Sciatic nerve (tissue), 2 donors: ENCODE measurements at places on chromosomes 2 and 18. TPM values are rescaled to one million over a fixed set of nuclear protein-coding genes. Genes with fewer than 3 reads are reported as not detected.
A peak's percentile ranks its signal among the peaks of the same experiment; 100 is the strongest.

SPP2 gene
- total RNA-seq: not detected

DNA sequence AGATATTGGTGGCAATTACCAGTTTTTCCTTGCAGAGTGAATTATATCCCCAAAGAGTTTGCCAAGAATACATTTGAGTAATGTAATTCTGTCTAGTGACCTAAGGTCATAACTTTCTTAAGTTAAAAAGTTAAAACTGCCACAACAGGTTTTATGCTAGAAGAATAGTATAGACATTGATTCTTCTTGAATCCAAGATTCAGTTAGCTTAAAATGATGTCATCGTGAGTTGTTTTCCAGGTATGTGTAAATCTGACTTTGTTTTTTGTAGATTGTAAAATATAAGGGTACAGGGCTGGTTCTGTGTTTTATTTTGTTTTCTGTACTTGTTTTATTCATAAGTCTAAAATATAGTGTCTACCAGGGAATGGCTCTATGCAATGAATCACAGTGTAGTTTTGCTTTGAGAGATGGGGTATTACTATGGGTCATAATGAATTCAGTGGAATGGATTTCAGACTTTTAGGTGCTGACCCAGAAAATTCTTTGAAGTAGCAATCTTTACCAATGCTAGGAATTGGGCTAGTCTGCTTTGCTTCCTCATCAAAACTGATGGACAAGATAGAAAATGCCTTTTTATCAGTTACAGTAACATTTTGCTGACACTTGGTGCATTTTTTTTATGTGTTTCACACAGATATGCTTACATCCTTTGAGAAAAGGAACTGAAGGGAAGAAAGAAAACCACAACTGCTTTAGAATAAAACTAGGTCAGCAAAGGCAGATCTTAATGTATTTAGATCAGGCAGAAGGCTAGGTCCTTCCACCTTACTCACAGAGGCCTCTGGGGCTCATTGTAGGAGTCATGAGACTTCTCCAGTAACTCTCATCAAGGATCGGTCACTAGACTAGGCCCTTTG lies 20.8 kb upstream of the MGAT5 start:
- no peak for DNase-seq

UBE2E3 gene
- 64.9 TPM for total RNA-seq

DNA sequence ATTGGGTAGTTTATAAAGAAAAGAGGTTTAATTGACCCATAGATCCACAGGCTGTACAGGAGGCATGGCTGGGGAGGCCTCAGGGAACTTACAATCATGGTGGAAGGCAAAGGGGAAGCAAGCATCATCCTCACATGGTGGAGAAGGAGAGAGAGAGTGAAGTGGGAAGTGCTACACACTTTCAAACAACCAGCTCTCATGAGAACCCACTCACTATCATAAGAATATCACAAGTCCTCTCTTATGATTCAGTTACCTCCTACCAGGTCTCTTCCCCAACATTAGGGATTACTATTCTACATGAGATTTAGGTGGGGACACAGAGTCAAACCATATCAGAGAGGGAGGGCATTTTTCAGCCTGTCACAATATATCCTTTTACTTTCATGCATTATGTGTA lies 22.7 kb upstream of the DOCK10 start:
- DNase-seq: no peak

ME2 gene
- total RNA-seq: 37.1 TPM

- no peak for DNase-seq
Observed at GRCh38 chr2:6027066-6027465, 334.9 kb downstream of the SOX11 start.

DCDC2C gene
- 4.6 TPM for total RNA-seq

DNA sequence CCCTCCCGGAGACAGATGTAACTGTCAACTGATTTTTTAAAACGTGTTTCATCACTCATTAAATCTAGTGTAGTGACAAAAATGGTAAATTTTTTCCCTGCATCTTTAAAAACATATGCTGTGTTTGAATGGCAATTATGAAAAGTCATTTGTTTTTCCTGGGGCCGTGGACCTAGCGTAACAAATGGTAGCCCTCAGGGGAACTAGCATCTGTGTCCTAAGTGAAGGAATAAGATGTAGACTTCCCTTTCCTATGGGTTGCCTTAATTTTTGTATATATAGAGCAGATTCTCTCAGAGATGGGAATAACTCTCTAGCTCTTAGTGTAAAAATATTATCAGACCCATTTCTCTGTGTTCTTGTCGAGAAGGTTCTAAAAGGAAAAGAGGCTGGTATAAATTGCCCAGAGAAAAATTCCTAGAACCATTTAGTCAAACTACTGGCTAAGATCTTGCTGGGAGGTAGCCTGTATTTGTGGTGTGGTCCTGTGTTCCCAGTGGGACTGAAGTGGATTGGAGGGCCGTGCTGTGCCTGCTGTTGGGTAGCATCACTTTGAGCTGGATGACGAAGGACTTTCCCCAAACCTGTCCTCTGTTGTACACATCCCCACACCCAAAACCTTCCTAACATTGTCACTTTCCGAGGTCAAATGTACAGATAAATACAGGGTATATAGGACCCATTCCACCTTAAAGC lies 85.8 kb downstream of the LIMS1 start:
- DNase-seq: no peak

PAIP2B gene
- 25.6 TPM for total RNA-seq

DNA sequence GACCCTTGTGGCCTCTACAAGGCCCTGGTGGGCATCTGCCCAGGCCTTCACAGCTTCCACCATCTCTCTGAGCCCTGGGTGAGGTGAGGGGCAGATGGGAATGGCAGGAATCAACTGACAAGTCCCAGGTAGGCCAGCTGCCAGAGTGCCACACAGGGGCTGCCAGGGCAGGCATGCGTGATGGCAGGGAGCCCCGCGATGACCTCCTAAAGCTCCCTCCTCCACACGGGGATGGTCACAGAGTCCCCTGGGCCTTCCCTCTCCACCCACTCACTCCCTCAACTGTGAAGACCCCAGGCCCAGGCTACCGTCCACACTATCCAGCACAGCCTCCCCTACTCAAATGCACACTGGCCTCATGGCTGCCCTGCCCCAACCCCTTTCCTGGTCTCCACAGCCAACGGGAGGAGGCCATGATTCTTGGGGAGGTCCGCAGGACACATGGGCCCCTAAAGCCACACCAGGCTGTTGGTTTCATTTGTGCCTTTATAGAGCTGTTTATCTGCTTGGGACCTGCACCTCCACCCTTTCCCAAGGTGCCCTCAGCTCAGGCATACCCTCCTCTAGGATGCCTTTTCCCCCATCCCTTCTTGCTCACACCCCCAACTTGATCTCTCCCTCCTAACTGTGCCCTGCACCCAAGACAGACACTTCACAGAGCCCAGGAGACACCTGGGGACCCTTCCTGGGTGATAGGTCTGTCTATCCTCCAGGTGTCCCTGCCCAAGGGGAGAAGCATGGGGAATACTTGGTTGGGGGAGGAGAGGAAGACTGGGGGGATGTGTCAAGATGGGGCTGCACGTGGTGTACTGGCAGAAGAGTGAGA lies 2.0 kb downstream of the PROC start:
- DNase-seq: no peak

TUBB8B gene
- total RNA-seq: not detected

ALPP gene
- not detected for total RNA-seq

DNA sequence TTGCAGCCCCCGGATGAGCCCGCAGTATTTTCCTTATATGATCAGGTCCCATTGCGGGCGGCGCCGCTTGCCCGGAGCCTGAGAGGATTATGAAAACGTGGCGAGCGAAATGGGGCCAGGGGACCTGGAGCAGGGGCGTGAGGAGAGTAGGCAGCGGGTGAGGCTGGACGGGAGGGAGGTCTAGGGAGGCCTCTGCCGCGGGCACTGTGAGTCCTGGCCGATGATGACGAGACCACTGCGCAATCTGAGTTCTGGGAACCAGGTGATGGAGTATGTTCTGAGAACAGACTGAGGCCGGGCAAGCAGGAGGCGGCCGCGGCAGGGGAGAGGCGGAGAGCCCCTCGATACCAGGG lies 790 bp upstream of the ACAA2 start:
- DNase-seq: no peak

DNA sequence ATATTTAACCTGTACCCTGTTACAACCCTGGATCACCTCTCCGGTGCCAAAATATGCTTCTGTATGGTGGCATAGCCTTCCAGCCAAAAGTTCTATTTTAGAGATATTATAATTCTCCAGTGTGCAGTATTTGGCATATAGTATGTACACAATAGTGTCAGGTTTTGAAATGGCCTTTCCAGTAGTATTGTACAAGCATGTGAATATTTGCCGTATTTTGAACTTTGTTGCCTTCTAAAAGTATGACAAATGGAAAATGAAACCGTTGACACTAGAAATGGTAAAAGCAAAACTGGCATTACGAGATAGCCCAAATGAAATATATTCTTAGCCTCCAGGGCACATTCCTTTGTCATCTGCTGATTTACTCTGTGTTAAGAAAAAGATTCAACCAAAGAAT lies 431.2 kb downstream of the LRP1B start:
- DNase-seq: no peak

GRCh38 chr2:46695283-46695682 lies 215.9 kb downstream of the TMEM247 start:
- DNase-seq: no peak

MBOAT2 gene
- 67.6 TPM for total RNA-seq

DNA sequence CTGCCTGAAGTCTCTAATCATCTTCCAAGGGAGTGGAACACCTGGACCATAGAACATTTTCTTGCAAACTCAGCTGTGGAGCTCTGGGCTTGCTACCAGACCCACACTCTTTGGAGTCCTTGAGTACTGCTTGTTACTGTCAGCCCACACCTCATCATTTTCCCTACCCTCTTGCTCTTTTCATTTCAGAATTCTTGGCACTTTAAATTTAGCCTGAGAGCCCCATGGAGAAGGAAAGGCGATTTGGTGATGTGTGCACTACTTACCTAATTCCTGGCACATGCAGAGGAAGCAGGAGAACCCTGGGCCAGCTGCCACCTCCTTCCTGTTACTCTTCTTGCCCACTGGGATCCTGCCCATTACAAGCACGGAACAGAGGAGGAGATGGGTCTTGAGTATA lies 31.7 kb downstream of the TMEM178A start:
- no peak for DNase-seq

GRCh38 chr2:67996772-67997527 lies 65.9 kb downstream of the C1D start:
- no peak for DNase-seq

PLB1 gene
- total RNA-seq: 5.5 TPM

HOXD1 gene
- total RNA-seq: 1.9 TPM

DNA sequence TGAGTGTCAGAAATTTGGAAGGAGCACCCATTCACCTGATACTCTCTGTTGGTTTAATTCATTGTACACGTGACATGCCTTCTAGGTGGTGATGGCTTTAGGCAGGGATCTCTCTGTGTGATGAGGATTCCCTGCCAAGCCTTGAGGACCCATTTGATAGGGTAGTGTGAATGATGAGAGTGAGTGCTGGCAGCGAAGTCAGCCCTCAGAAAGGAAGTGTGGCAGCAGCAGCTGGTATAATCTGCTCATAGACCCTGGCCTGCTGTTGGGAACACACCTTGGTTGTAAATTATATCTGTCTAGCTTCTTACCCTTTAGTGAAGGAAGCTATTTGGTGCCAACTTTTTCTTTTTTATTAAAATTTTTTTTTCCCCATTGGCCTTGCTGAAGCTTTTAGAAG lies 164.5 kb downstream of the HAUS1 start:
- no peak for DNase-seq

DNA sequence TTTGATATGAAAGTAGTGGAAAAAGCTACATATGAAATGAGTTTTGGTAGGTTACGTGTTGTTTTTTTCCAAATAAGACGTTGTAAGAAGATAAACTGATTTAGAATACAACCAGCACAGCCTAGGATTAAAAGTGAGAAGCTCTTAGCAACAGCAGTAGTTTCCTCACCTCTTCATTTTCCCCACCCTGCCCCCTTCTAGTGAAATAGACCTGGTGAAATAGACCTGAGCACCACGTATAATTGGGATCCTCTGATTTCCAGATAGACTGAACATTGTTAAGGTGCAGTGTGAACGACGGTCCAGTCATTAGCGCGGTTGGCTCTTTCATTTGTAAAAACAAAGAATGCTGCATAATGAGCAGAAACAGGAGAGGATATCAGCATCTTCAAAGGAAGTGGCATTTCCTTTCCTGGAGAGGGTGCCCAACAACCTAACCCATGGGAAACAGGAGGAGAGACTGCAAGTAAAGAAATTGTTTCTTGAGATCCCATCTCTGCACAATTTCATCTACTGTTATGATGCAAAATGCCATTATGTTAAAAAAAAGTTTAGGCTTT lies 114.3 kb downstream of the FIGN start:
- no peak for DNase-seq

ATP8B1 gene
- total RNA-seq: 10.5 TPM

CCL20 gene
- total RNA-seq: 0.76 TPM

DNA sequence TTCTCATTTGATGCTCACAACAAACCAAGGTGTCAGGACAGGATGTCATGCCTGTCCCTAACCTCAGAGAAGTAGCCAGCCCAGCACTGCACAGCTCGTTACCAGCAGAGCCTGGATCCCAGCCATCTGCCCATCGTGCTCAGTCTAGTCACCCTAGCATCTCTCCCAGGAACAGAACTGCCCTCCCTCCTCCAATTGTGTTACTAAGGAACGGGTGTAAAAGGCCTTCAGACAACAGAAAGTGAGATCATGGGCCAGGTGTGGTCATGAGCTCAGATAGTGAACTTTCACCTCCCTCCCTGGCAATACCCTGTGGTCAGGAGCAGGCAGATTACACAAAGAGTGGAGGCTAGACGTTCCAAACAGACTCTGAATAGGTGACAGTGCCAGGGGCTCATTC lies 111.8 kb upstream of the PPP1CB start:
- DNase-seq: no peak

DNA sequence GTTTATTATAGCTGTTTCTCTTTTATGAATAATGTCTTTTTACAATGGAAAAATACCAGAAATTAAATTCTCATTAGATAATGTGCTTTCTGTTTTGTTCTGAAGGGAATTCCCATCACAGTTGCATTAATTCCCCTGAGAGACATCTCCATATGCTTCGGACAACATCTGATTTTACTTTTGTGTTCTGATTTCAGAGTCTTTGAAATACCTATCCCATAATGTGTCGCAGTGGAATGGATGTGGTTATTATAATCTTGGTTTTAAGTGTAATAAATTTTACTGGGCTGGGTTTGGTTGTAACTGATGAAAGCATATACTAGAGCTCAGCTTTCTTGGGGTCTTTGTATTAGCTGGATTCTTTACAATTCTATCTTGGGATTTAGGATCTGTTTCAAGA lies 12.5 kb downstream of the SPTBN1 start:
- no peak for DNase-seq

GRCh38 chr18:13218368-13218991 lies at the start of gene LDLRAD4:
Gene LDLRAD4, plus strand, starts transcription at chr18:13218760.
- DNase-seq: peak; percentile 71

DNA sequence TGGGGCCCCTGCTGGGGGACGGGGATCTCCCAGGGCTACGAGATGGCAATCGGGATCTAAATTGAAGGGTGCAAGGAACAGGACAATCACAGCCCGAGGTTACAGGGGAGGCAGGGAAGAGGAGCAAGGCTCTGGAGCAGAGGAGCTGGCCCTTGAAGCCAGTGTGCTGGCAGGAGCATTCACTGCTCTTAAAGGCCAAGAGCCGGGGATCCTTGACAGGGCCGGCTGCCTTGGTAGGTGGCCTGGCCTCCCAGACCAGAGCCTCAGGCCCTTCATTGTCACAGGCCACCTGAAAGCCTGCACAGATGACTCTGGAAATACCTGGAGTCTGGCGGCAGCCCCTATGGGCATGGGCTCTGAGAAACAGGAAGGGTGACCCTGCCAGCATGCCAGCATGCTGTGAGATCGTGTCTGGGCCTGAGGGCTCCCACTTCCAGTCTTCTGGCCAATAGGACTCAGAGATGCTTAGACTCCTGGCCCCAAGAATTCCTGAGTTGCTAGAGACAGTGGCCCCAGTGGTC lies 38.7 kb downstream of the PDIA6 start:
- peak; percentile 43 for DNase-seq

TYMS gene
- total RNA-seq: 1.8 TPM
